ENCODE measurements at places on chromosomes 3 and 15.

DNA sequence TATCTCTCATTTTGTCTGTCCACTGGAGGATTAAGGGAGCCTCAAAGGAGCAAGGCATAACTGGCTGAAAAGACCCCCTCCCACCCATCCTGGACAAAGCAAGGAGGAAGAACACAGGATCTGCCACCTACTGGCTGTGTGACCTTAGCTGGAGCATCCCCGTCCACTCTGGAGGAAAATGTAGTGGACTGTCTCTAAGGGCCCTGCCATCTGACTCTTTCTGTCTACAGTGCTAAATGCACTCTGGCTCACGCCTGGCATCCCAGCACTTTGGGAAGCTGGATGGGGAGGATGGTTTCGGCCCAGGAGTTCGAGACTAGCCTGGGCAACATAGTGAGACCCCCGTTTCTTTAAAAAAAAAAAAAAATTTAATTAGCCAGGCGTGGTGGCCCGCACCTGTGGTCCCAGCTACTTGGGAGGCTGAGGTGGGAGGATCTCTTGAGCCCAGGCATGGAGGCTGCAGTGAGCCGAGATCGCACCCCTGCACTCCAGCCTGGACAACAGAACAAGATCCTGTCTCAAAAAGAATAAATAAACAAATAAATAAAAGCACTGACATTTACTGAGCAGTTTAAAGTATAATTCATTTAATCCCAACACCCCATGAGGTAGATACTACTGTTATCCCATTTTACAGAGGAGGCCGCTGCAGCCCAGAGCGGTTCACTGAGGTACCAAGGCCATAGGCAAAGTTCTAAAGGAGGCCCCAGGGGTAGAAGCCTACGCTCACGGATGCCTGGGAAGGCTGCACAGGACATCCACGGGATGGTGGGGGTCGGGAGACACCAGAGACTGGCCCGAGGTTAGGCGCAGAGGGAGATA lies 1.1 kb downstream of the TBC1D2B start:
- DNase-seq, result no peak

- DNase-seq, result peak; percentile 28
These were observed 3.5 kb downstream of the VIPR1 start for GRCh38 chr3:42505849-42506410.

- no peak for DNase-seq
These were observed 413.5 kb upstream of the THBS1 start for GRCh38 chr15:39167164-39168058.

- peak; percentile 3 for DNase-seq
These were observed 30.2 kb upstream of the BSN start for GRCh38 chr3:49523756-49524747.

- no peak for DNase-seq
These were observed 113.7 kb downstream of the MYO5A start for GRCh38 chr15:52414936-52415335.

DNA sequence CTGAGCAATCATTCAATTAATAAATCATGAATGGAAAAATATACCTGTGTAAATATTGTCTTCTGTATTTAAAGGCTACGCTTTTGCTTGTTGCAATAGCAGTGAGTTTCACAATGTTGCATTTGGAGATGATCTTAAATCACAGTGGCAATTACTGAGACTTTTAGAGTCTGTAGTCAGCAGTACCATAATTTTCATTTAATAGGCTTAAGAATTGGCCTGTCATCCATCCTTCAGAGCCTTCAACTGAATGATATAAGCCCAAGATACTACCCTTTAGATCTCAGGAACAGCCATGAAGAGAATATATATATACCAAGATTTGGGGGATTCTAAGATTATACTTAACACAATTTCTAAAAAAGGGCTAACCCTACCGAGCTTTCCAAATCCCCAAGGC lies 458.1 kb downstream of the GBE1 start:
- no peak for DNase-seq

GRCh38 chr3:108031895-108032294 lies 58.9 kb downstream of the CD47 start:
- no peak for DNase-seq

Measured in CD4-positive, alpha-beta T cell (primary cell).